Stimulated activated CD8-positive, alpha-beta memory T cell treated with anti-CD3 and anti-CD28 coated beads, Interleukin-2, amount 100 ng/mL, for 1 hour (primary cell): ENCODE measurements at places on chromosomes 7 and 10.
A peak's percentile ranks its signal among the peaks of the same experiment; 100 is the strongest.

DNA sequence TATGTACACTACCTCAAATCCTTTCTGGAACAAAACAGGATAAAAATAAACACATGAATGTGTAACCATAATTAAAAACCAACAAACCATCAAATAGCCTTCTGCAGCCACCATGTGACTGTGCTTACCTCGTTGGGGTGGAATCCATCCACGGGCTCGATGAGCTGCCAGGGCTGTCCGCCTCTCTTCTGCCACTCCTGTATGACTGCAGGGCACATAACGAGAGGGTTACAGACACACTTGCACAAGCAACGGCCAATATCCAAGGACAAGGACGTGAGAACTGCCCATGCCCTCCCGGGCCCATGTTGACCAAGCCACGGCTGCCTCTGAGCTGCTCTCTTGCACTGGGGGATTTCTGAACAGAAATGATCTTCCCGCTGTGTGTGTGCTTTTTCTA lies 132.2 kb downstream of the ANLN start:
- no peak for DNase-seq

- DNase-seq, result peak; percentile 22
Observed at GRCh38 chr10:123582084-123582989, 83.8 kb upstream of the GPR26 start.

- no peak for DNase-seq
Observed at GRCh38 chr7:121561717-121562116, 165.6 kb upstream of the FAM3C start.

GRCh38 chr7:137895301-137896221 lies 48.8 kb upstream of the DGKI start:
- no peak for DNase-seq

DNA sequence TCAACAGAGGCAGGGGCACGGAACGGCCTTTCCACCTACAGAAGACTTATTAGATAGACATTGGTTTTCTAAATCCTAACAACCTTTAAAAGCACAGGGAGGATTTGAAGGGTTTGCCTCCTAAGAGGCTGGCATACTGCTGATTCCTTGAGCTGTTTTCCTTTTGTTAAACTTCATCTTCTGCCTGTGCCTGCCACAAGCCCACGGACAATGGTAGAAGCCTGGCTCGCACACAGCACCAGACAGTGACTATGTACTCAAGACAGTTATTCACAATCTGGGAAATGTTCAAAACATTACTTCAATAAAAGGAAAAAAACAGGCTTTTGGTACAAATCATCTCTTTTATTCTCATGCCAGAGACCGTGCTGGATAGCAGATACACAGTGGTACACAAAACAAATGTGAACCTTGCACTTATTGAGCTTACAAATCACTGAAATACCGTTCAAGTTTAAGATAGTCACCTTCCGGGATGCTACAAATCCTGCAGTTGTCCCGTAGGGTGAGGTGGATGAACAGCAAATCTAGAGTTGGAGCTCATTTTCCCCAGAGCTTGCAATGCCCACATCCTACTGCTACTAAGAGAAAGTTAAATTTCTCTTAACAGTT lies 63.9 kb downstream of the VPS41 start:
- DNase-seq, result no peak

DNA sequence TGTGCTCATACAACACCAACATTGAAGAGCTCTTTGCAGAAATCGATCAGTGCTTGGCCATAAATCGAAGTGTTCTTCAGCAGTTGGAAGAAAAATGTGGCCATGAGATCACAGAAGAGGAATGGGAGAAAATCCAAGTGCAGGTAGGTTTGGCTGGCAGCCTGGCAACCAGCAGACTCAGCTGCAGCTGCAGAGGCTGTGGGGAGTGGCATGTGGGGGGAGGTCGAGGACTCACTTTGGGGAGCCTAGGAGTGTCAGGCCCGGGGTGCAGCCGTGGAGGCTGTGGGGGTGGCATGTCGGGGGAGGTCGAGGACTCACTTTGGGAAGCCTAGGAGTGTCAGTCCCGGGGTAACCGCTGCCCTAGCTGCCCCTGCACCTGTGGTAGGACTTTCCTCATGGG lies 35.1 kb downstream of the RNF32 start:
- DNase-seq, result no peak
